M059J (cell line): ENCODE measurements at places on chromosomes 3 and 15.

DNA sequence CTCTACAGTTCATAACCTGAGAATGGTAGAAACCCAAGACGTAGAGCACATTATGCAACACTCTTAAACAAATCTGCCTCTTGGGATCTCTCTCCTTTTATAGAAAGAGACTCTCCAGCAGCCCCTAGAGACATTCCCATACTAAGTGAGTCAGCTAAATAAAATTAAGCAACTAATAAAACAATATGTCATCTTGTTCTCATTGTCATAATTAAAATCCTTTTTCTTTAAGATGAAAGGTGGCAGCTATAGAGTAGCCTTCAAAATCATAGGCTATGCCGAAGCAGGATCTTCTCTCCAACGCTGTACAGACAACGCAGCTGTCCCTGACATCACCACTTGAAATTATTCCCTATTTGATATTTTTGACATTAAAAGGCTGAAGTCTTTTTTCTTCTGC is 790.0 kb downstream of the FHIT start:
- DNase-seq: no peak

GRCh38 chr15:78662028-78662427 is 21.0 kb upstream of the CHRNB4 start:
- DNase-seq: no peak

DNA sequence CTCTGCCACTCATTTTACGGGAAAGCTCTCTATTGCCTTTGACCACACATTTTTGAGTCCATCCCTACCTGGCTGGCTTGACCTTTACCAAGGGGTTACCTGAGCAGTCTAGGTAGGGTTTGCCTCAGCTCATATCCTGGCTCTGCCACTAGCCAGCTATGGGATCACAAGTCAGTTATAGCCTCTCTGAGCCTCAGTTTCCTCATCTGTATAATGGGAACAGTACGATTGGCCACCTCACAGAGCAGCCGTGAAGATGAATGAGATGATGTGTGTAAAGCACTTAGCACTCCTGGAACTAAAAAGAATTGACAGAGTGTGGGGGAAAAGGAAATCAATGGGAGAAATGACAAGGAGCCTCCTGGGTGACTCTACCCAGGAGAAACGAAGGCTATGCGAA is 28.0 kb downstream of the SPATA12 start:
- DNase-seq: no peak

- DNase-seq: no peak
Observed at GRCh38 chr3:10999221-11000107, 6.9 kb downstream of the SLC6A1 start.
